ENCODE measurements at places on chromosomes 7 and 10.

DNA sequence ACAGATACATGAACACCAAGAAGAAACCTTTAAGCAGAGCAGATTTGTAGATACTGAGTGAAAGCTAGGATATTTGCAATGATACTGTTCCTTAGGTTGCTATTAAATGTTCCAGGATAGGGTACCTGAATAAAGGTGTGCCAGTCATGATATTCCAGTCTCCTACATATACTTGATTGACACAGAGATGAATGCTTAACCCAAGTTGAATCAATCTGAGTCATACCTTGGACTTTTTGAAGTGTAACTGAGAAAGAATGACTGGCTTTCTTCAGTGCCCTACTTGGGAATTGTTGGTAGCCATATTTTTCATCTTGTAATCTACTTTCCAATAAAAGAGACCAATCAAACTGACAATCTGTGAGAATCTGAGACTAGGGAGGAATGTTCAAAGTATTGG lies 805.7 kb upstream of the GHITM start:
- no peak for DNase-seq

GRCh38 chr10:59315465-59315864 lies 46.9 kb downstream of the FAM13C start:
- peak; percentile 33 for DNase-seq

- no peak for DNase-seq
Observed at GRCh38 chr7:17946591-17946990, 6.3 kb upstream of the SNX13 start.

DNA sequence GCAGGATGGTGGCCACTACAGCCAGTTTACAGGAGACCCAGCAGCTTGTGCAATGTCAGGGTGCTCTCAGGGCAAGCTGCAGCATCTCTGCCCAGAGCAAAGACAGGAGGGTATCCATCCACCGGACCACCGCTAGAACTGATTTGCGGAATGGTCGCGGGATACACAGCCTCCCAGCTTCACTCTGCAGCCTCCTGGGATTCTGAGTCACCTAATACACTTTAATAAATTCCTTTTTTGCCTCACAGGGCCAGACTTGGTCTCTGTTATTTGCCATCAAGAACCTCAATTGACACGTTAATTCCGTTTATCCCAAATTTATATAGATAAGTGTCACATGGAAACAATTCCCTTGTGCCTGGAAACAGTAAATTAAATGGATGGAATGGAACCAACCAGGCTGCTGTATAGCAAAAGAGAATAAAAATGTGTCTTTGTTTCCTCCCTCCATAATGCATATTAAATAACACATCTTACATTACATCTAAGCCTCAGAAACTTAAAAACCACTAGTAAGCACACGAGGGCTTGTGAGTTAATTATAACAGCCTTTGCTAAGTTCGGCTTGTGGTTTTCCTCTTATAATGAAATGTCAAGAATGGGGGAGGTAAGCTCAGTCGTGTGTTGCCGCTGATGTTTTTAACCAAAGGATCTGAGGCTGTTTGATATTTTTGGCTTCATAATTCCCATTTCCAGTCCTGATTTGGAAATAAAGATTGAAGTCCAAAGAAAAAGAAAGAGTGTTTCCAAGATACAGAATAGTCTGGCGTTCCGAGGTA lies 52.1 kb downstream of the ADRB1 start:
- DNase-seq, result no peak

GRCh38 chr10:128519581-128519980 lies 393.4 kb upstream of the MKI67 start:
- no peak for DNase-seq

- DNase-seq, result no peak
Observed at GRCh38 chr10:15842556-15843169, 17.6 kb downstream of the MINDY3 start.

DNA sequence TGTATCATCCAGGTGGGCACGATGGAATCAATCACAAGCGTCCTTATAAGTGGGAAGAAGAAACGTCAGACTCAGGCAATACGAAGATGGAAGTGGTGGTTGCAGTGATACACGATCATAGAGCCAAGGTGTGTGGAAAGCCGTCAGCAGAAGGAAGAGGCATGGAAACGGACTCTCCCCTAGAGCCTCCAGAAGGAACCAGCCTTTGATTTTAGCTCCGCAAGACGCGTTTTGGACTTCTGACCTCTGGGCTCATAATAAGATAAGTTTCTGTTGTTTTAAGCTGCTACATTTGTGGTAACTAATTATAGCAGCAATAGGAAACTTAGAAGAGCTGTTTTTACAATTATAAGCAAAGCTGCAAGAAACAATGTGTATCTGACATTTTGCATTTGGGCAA lies 14.8 kb downstream of the FANK1 start:
- DNase-seq, result no peak

DNA sequence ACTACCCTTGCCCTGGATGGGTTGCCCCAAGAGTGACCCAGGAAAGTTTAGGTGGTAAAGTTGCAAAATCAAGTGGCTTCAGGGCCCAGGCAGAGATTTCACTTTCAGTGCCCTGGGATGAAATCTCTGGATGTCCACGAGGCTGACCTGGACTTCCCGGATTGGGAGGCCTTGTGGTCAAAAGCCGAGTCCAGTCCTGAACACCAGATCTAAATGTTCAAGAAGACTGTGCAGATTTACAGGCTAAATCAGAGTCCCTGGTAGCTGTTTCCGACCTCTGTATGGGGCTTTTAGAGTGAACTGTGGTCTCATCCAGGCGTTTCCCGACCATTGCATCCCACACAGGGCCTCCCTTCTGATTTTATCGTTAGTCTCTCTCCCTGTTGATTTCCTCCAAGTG lies 95.3 kb downstream of the WDR11 start:
- DNase-seq, result no peak

- DNase-seq, result no peak
Observed at GRCh38 chr10:76352300-76352699, 920.9 kb downstream of the LRMDA start.

GRCh38 chr7:41879403-41879802 lies 176.5 kb upstream of the INHBA start:
- DNase-seq, result no peak

DNA sequence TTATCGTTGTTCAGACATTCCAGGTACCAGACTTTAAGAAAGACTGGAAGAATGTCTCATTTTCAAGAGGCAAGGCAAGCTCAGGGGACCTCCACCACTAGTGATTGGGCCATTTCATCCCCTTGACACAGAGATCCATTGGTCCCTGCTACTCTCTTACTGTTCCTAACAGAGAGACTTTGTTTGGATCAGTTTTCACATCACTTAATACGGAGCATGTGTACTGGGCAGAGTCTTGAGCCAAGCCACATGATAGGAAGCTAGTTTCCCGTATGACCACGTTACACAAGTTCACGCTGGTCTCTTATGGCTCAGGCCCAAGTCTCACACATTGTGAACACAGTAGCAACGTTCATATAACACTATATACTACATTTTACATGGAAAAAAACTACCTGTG lies 269.9 kb downstream of the BAMBI start:
- no peak for DNase-seq

GRCh38 chr10:130140425-130140824 lies 4.2 kb downstream of the GLRX3 start:
- DNase-seq, result no peak

GRCh38 chr10:110348336-110348735 lies 43.6 kb upstream of the SMNDC1 start:
- no peak for DNase-seq

DNA sequence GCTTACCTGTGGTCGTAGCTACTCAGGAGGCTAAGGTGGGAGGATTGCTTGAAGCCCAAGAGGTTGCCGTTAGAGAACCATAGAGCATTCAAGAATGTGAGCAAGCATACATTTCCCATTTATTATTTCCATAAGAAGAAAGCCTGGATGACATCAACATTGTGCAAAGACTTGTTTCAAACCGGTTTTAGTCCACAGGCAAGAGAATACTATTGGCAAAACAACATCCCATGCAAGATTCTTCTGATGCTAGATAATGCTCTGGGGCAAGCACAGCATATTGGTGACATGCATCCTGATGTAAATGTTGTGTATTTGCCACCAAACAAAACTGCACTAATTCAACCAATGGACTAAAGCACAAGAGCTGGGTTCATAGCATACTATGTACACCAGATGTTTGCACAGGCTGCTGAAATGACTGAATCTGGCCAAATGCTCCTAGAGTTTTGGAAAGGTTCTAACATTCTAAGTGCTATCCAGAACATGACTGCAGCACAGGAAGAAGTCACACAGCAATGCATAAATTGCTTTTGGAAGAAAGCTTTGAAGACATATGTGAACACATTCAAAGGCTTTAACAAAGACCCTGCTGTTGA lies 42.6 kb downstream of the OTUD1 start:
- DNase-seq, result no peak

DNA sequence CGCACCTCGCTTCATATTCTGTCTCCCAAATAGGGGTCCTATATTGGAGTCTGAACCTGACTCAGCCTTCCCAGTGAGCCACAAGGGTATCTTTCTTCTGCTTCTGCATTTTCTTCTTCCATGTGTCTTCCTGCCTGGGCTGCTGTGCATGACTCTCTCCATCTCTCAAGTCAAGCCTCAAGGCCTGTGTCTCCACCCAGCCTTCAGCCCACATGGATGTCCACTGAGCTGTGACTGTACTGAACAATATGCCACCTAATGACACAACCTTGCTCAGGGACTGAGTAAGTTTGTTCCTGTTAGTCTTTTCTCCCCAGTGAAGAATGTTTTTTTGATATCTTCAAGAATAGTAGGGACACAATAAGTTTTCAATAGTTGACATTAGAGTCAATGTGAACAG lies 162.7 kb upstream of the TBX20 start:
- no peak for DNase-seq
